CD4-positive, alpha-beta T cell treated with Interleukin-10 for 1 hour (primary cell): ENCODE measurements at places on chromosomes 13 and 19.

GRCh38 chr13:105282406-105283285 is 1252.8 kb downstream of the EFNB2 start:
- no peak for DNase-seq

DNA sequence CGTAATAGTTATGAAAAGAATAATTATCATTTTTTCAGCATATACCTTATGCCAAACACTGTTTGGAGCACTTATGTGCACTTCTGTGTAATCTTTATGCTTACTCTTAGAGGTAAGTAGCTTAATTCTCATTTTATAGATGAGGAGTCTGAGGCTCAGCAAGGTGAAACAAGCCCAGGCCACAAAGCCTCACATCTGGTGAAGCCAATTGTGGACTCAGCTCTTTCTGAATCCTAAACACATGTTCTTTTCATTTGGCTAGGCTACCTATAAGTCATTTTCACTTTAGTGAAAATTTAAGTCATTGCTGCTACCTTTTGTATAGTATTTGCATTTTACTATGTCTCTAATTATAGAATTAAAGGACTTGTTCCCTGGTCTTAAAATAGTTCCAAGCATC is 84.0 kb downstream of the CYSLTR2 start:
- no peak for DNase-seq

DNA sequence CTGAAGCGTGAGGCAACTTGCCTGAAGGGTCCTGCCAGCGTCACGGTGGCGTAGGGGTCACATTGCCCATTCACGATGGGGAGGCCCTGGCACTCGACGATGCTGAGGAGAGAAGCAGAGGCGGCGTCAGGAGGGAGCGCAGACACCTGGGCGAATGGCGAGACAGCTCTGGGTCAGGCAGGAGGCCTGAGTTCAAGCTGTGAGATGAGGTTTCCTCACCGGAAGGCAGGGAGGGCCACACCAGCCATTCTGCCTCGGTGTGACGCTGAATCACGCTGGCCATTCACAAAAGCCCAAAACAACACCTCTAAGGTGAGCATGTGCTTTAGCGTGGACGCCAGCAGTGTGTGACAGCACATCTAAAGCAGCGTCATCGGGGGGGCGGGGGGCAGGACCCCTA is 54.0 kb upstream of the C13orf46 start:
- DNase-seq = no peak

- no peak for DNase-seq
Observed at GRCh38 chr19:4985551-4985991, 16.7 kb downstream of the KDM4B start.

DNA sequence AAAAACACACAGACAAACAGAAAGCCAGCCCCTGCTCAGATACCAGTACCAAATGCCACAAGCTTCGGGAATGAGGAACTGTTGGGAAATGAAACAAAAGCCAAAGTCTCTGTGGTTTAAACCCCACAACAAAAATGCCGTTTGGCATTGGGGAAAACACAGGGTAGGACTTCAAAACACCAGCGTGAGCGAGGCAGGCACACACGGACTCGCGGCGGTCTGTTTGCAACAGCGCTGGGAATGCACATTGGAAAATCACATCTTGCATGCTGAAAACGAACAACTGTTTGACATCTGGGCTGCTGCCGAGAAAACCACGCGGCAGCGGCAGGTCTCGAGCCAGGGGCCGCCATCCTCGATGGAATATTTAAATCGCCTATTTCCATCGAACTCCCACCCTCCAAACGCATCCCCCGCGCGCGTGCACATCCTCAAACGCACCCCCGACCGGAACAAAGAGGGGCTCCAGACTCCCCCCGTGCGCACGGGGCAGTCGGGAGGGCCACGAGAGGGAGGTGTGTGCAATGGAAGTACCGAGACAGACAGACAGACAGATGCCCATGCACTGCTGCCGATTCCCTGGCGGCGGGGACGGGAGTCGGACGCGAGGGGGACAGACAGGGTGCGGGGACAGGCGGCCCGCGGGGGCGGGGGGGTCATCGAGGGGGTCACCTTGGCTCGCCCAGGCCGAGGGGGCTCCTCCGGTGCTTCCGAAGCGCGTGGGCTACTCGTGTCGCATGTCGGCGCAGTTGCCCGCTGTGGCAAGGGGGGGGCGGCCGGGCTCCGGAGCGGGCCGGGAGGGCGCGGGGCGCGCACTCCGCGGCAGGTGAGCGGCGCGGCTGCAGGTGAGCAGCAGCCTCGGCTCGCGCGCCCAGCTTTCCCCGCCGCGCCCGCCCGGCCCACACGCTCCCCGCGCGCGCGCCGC is at the start of gene GPR12:
GPR12 (minus strand) TSS at position 880 of the 925 bp plus-strand sequence. CDS start 959 bp downstream, outside the sequence.
- no peak for DNase-seq

DNA sequence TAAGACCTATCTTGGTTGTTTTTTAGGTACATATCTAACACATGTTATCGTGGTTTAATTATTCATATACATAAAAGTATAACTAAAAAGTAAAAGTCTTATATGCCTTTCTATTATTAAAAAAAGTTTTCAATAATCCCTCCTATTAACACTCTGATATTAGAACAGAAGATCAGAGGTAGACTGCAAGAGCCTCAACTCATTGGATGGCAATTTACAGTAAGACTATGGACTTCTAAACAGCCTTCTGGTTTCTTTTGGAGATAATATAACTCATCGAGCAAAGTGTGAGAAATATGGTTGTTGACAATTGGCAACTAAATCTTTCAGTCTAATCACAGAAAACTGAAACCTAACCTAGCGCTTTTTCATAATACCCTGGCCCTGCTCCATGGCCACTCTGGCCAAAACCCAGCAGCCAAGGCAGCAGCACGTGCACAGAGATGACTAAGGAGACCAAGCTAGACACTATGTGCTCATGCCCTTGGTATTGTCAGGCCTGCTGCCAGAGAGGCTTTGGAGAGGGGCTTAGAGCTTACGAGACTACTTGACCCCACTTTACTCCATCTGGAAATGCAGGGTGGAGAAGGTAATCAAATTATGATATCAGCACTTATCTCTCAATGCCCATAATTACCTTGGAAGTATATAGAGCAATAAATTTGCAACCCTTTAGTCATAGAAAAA is 40.6 kb upstream of the EEF1AKMT1 start:
- no peak for DNase-seq

DNA sequence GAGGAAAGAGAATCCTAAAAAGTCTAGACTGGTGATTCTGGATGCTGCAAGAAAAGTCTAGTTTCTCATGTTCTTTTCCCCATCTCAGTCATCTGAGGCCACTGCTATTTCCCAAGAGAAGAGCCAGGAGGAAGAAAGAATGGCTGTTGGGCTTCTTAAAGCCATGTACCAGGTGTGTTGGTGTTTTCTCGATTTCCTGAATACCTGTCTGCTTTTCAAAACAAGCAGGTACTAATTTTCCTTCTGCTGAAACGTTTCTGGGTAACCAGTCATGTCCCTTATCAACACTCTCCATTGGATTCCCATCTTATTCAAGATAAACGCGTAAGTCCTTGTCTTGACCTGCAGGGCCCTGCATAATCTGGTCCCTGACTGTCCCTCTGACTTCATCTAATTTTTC is 1.1 kb downstream of the ZNF570 start:
- DNase-seq = no peak

DNA sequence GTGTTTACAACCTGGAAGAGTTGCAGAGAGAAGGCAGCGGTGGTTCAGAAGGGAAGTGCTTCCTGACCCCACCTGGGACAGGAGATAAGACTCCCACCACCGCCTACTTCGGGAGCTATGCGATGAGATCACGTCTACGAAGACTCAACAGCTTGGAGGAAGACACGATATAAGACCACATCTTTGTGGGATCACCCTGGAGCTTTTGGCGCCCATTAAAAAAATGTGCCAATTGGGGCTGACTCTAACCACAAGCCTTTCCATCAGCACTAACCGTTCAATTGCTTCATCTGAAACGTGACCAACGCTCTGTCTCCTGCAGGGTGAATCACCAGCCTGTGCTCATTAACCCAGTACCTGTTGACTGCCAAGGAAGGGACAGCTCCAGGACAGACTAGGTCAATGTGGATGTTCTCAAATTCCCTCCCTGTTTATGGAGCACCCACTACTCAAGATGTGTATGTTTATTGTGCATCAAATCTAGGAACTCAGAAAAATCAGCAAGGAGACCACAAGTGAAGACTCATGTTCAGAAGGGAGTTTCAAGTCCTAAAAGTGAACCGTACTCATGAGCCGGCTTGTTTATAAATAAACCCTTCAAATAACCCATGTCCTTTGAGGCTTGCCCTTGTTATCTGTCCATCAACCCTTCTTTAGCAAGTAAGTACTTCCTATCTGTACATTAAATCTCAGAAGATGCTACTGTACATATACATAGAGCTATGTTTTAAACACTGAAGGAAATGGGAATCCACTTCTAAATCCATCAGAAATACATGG is 67.5 kb downstream of the LATS2 start:
- DNase-seq = no peak

GRCh38 chr13:114235697-114236096 is 1.0 kb downstream of the CDC16 start:
- DNase-seq = no peak

GRCh38 chr19:55576746-55577145 is 3.9 kb downstream of the ZNF579 start:
- no peak for DNase-seq

DNA sequence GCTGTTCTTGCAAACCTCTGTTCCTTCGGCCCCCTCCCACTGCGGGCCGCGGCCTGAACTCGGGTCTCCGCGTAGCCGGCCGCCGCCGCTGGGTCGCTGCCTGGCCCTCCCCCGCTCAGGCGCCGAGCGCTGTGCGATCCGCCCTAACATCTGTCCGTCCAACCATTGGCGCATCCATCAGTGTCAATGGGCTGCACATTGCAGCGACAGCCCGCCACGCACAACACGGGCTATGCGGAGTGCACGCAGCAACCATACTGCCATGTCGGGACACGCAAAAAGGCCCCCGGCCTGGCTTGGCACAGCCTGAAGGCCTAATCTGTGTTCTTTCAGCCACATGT is 2.6 kb upstream of the TSHZ3 start:
- no peak for DNase-seq

- DNase-seq = no peak
Observed at GRCh38 chr13:92716749-92717148, 509.9 kb upstream of the GPC6 start.
